ENCODE measurements at places on chromosomes 4 and X.
A peak's percentile ranks its signal among the peaks of the same experiment; 100 is the strongest.

GRCh38 chr4:180059216-180059881, 2183.9 kb upstream of the TENM3 start:
- no peak for DNase-seq

DNA sequence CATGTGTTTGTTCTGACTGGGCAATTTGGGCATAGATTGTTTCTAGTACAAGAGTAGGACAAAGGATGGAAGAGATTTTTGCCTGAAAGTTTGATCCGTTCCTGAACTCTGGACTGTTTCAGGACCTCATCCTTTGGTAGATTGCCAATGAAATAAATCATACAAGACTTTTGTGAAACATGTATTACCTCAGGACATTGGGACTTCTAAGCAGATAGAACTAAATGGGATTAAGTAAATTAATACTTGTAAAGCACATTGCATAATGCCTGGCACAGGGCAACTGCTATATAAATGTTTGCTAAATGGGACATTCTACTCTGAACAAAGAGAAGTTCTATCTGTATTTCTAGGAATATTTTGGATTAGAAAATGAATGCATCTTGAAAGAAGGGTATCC, 164.8 kb upstream of the RPS6KA3 start:
- DNase-seq = no peak

- no peak for DNase-seq
These were observed 6.7 kb upstream of the RUFY3 start for GRCh38 chr4:70715097-70715496.

DNA sequence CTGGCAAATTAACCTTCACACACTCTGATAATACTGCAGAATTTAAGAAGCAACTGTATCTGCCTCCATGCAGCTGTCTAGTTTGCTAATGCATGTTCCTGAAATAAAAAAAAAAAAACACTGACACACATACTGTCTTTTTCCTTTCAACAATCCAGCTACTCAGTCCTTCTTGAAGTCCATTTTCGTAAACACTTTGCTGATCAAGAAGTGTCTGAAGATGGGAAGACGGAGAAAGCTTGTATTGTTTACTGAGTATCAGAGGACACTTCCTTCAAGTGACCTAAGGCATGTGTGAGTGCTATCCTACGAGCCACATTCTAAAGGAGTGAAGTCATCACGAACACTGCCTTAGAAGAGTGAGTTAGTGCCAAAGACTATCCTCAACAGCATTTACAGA, 82.6 kb downstream of the LUZP4 start:
- DNase-seq = peak; percentile 40

DNA sequence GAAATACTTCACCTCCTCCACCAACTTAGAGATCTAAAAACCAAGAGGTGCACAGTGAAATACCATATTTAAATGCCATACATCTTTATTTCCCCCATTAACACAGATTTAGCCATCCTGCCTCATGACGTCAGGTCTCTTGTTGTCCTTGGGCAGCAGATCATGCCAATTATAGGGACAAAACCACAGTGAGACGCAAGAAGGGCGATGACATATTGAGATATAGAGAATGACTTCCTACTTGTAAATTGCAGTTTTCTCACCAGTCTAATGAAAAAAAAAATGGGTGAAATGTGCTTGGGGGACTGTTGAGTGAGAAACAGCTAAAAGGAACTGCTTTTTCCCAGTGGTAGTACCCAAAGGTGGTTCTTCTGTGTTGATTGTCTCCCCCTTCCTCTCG, 24.3 kb downstream of the RS1 start:
- no peak for DNase-seq

GRCh38 chrX:20472148-20472547, 205.4 kb upstream of the RPS6KA3 start:
- no peak for DNase-seq

DNA sequence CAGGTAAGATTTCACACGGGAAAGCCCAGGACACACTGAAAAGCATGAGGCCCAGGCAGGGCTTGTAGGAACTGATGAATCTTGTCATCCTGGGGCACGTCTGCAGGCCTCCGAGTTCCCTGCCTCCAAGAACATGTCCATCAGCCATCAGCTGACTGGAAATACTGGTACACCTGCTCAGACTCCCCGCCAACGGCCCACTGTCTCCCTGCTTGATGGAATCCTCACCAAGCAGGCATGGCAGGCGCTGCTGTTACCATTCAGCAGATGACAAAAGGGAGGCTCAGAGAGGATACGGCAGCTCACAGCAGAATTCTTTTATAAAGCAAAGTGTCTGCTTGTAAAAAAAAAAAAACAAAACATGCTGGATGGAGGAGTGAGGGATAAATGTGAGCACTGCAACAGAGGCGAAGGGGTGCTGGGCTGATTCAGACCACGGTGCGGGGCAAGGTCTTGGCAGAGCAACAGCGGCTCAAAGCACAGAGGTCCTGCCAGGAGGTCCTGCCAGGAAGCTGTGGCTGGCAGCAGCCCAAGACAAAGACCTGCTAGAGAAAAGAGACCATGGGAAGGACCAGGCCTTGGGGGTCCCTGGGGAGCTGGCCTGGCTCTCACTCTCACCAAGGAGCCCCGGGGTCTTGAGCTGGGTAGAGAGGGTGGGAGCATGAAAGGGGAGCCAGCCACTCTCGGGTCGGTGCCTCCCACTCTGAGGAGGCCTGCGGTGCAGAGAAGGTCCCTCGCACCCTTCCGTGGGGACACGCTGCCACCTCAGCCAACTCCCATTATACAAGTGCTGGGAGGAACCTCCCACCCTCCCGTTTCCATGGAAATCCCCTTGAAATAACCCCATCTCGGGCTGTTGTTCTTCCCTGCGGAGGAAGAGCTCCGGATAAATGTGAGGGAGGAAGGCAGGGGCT, 25.6 kb downstream of the PPP2R2C start:
- DNase-seq = no peak

DNA sequence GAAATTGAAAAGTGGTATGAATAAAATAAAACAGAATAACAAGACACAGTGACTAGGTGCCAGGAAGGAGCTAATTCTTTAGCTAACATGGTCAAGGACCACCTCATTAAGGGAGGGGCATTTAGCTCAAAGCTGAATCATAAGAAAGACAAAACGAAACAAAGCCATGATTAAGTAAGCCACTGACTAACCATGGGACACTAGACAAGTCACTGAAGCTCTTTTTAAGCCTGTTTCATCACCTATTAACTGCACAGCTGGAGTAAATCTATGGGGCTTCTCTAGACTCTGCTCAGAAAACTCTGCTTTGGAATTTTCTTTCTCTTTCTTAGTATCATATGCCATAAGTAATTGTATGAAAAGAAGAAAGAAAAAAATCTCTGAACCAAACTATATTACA, 49.8 kb upstream of the C1QTNF7 start:
- no peak for DNase-seq

GRCh38 chrX:8244301-8244700, 73.2 kb upstream of the VCX2 start:
- DNase-seq = no peak

- no peak for DNase-seq
These were observed 445 bp downstream of the AP1S2 start for GRCh38 chrX:15854080-15854655.

- no peak for DNase-seq
These were observed 85.0 kb upstream of the USP38 start for GRCh38 chr4:143099693-143100092.
